HL-60 (cell line): ENCODE measurements at places on chromosomes 2 and 18.

GRCh38 chr18:56119681-56120080, 518.7 kb downstream of the TXNL1 start:
- no peak for DNase-seq

- DNase-seq: no peak
These were observed 19.0 kb upstream of the XDH start for GRCh38 chr2:31433541-31433940.

GRCh38 chr2:45654250-45654649, 2.8 kb downstream of the PRKCE start:
- no peak for DNase-seq

DNA sequence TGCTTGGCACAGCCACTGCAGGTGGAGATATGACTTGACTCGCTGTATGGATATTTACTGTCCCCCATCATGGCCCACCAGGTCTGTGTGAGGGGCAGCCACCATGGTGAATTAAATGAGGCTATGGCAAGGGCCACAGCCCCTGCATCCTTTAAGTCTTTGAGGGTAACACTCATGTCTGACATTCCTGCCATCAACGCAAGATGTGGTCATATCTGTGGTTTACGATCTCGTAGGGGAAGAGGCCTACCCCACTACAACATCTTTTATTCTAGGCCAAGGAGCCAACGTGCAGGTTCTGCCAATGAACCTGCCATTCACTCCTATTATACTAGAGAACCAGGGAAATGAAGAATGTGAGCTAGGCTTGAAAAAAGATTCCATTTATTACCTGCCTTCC, 381.6 kb upstream of the ID2 start:
- peak; percentile 56 for DNase-seq

DNA sequence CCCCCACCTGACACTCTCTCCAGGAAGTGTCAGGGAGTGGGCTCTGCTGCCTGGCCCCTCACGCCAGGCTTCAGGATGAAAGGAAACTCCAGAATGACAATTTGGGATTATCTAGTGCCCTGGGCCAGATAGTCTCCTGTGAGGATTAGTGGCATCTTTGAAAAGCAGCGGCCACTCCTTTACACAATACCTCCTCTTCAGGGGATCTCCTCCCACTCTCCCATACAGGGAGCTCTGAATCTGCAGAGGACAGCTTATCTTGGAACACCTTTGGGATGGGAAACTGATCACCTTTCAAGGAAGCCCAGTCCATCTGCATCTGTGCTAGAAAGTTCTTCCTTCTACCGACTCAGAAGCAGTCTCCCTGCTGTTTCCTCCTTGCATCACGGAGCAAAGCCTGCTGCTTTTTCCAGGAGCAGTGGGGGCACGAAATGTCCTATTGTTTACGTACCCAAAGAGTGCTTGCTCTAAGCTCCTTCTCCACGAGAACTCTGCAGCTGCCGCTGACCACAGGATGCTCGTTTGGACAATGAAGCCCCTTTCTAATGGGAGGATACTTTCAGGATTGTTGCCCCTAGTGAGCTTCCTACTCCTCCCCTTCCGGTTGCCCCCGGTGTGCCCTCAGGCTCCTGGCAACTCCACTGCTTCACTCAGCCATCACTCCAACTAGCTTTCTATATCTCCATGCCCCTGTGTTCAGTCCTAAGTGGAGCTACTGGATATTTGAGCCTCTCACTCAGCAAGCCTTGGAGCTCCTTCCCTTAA, 31.5 kb downstream of the SIX3 start:
- DNase-seq: no peak

DNA sequence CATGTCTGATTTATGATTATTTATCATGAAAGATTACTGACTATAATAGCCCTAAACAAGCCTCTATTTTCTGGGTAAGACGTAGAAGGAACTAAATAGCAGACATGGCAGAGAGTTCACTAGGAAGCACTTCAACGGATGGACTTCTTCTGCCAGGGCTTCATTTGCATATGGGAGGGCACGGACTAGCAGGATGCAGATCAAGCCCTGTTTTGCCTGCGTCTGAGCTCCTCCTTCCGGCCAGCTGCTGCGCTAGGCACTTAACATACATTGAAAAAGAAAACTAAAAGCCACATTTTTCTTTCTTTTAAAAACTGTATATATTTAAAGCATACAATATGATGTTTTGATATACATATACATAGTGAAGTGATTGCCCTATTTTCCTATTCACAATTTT, 340.0 kb upstream of the MEX3C start:
- DNase-seq: no peak

- no peak for DNase-seq
These were observed 77.7 kb downstream of the MAP3K20 start for GRCh38 chr2:173153301-173153885.

DNA sequence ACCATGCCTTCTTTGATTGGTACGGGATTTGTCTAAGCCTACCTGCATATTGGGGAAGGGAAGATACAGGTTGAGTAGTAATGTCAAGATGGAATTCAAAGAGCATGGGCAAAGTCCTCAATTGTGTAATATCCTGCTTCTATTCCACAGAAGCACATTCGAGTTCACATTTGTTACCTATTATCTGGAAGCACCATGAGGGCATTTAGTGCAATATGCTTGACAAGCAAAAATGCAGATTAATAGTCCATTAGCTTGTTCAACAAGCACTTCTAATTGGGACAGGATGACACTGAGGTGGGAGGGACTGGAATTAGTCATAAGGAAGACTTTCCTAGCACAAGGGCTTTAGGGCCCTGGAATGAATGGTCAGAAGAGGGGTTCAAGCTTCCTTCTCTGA, 40.5 kb downstream of the MYO5B start:
- DNase-seq: no peak

GRCh38 chr2:166090346-166090745, 37.5 kb downstream of the SCN1A start:
- DNase-seq: no peak
